ENCODE measurements at places on chromosomes 7 and 10. TPM values are rescaled to one million over a fixed set of nuclear protein-coding genes. Genes with fewer than 3 reads are reported as not detected.

Gene ZP3
- polyA plus RNA-seq = 2.1 TPM

GRCh38 chr7:141511676-141512396 is 39.4 kb upstream of the AGK start:
- DNase-seq = no peak

Gene ZNF804B
- polyA plus RNA-seq = 0.28 TPM

Gene PHKG1
- 1.1 TPM for polyA plus RNA-seq

DNA sequence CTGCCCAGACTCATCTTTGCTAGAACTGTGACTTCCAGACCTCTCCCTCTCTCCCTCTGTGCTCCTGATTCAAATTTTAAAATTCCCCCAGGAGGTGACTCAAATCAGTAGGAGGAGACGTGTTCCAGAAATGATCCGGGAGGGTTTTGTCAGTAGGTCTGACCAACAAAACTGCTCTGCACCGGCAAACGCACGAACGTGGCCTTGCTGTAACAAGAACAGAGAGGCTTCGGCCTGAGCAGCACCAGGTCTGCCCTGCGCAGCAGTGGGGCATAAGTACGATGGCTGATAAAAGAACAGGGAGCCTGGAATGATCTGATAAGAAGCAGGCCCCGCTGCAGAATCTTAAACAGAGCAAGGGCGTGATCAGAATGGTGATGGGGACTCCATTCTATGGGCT is 152.7 kb upstream of the AUTS2 start:
- DNase-seq = no peak

Gene CFAP69
- 16.9 TPM for polyA plus RNA-seq

GRCh38 chr10:96705134-96705533 is 15.2 kb downstream of the PIK3AP1 start:
- no peak for DNase-seq

DNA sequence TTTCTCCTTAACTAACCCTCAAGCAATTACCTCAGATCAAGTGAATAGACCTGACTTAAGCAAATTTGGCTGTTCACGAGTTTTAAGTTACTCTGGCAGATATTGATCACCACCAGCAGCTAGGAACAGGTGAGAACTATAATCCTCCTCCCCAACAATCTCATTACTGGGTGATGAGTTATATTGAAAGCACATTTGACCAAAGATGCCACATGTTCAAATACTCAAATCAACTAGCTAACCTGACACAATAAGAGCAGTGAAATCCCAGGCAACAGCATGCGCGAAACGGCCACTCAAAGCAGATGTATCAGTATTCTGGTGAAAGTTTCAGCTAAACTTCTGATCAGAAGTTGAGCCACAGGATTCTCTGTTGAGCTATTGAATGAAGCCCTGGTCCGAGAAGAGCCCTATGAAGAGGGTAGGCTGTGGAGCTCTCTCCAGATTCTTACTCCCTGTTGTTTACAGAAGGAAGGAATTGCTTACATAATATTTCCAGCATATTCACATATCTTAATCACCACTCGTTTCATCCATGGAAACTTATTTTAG is 52.6 kb downstream of the CAV1 start:
- no peak for DNase-seq

DNA sequence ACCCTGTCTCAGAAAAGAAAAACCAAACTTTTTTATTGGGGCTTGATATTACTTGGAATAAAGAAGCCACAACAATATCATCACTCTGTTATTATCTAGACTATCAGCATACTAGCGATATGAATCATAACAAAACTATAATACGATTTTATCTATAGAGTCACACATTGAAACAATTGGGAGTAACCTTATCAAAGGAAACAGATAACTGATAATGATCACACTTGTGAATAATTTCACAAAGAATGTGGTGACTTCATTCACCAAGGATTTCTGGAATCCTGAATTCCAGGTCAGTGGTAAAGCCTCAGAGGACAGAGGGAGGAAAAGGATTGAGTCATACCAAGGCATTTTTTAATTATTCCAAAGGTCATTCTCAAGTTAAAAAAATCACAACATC is 32.1 kb upstream of the NMT2 start:
- DNase-seq = no peak

DNA sequence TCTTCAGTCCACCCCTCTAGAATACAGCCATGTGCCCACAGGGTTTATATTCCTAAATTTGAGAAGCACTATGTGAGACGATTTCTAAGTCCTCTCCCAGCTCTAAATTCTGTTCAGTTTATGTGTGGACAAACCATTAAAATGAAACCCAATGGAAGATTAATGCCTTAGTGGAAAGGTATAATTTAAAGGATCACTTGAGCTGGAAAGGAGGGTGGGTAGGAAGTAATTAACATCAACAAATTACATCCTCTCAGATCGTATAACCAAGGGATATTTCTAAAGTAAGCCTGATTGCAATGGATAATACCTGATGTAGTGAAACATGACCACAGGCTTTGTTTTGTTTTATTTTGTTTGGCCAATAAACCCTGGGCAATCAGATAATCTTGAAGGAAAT is 511.0 kb upstream of the COBL start:
- peak; percentile 56 for DNase-seq
